Inflammatory macrophage (primary cell): ENCODE measurements at places on chromosomes 4 and X.

GRCh38 chrX:101658661-101659491 is 774 bp downstream of the ARMCX2 start:
- DNase-seq, result peak; percentile 16

- DNase-seq, result peak; percentile 50
Measured at GRCh38 chr4:139419388-139419914, 34.5 kb upstream of the RAB33B start.

- DNase-seq, result no peak
Measured at GRCh38 chr4:40838742-40839141, 89.0 kb downstream of the NSUN7 start.

GRCh38 chr4:988726-989721 is 2.2 kb downstream of the IDUA start:
- no peak for DNase-seq

- DNase-seq, result no peak
Measured at GRCh38 chrX:20315140-20315539, 48.4 kb upstream of the RPS6KA3 start.

GRCh38 chrX:47380268-47380667 is 9.9 kb downstream of the ZNF157 start:
- peak; percentile 67 for DNase-seq

DNA sequence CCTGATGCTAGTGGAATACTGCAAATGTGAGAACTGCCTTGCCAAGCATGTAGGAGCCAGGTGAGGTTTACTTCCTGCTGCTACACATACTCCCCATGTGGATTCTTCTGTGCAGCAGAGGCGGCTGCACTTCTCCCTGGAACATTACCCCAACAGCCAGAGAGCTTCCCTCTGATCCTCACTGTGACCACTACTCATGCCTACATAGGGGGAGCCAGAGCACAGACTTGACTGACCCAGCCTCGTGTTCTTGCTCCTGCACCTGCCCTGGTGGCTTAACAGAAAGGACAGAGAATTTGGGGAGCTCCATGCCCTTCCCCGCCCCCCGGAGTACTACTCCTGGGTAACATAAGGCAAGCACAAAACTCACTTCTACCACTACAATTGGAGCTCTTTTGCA is 38.4 kb downstream of the UGT2A2 start:
- no peak for DNase-seq

- peak; percentile 36 for DNase-seq
Measured at GRCh38 chr4:175947117-175947722, 118.4 kb upstream of the WDR17 start.

- no peak for DNase-seq
Measured at GRCh38 chr4:108276690-108277089, 108.0 kb upstream of the LEF1 start.

- peak; percentile 33 for DNase-seq
Measured at GRCh38 chr4:122003335-122003734, 51.5 kb upstream of the TRPC3 start.

GRCh38 chrX:102899940-102900916 is 36.8 kb upstream of the RAB40AL start:
- DNase-seq, result peak; percentile 61

- no peak for DNase-seq
Measured at GRCh38 chr4:150089732-150090131, 11.5 kb downstream of the DCLK2 start.

- DNase-seq, result no peak
Measured at GRCh38 chrX:150316564-150316963, 46.6 kb upstream of the MAMLD1 start.

DNA sequence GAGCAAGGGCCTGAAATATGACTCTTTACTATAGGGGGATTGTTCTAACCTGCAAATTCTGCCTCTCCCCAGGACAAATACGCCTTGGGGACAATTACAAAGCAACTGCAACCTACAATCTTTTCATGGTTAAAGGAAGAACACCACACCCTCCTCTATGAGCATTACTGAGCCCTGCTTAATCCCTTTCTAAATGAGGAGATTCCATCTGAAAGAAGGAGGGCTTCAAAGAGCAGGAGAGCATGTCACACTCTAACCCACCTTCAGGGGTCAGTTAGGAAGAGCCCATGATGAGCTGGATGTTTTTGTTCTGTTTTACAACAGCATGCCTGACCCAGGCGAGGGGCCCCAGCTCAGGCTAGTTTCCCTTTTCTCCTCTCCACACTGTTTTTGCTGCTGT is 134.0 kb upstream of the ANXA3 start:
- no peak for DNase-seq

DNA sequence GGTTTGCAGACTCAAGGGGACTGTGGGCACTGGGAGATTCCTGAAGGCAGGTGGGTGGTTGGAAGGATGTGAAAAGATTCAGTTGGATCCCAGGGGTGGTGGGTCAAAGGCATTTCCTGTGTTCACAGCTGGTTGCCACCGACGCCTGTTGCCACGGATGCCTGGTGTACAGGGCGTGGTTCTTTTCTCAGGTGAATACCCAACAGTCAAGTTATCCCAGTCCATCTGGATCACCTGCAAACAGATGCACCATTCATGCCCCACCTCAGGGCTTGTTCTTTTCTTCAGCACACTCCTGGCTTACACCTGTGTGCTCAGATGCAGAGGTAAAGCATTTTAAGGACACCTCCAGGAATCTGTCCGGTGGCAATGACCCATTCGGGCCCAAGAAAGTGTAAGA is 55.8 kb upstream of the SHOX start:
- DNase-seq, result no peak

- no peak for DNase-seq
Measured at GRCh38 chr4:5043579-5043978, 7.7 kb upstream of the STK32B start.

GRCh38 chrX:119424999-119425398 is 25.9 kb downstream of the SLC25A43 start:
- DNase-seq, result no peak

GRCh38 chr4:64230709-64231310 is 178.4 kb downstream of the TECRL start:
- peak; percentile 3 for DNase-seq

DNA sequence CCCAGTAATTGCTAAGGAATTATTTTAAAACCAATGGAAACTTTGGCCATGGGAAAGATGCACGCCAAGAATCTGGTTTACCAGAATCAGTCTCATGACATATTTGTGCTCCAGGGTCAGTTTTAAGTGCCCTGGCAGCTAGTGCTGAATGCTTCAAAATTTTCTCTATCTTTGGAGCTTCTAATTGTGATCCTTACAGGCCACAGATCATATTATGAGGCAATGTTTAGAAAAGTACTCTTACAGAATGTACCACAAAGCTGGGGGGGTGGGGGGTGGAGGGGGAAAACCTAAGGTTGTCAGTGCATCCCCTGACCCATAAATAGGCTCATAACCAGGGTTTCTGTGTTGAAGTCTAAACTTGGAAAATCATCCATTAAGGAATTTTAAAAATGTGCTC is 514.5 kb downstream of the INPP4B start:
- DNase-seq, result no peak

- no peak for DNase-seq
Measured at GRCh38 chr4:185437809-185438208, 12.0 kb upstream of the UFSP2 start.

- peak; percentile 53 for DNase-seq
Measured at GRCh38 chrX:54182194-54182863, 725 bp downstream of the FAM120C start.
